ENCODE measurements at places on chromosomes 6 and 20. TPM values are rescaled to one million over a fixed set of nuclear protein-coding genes. Genes with fewer than 3 reads are reported as not detected.

Gene CST4
- total RNA-seq: not detected

Gene RAB32
- total RNA-seq: 3.5 TPM

Gene NELFCD
- 42.3 TPM for total RNA-seq

Gene BMP6
- 0.35 TPM for total RNA-seq

Gene NOTCH4
- total RNA-seq: 7.1 TPM

Gene IGF2R
- 32.5 TPM for total RNA-seq

Gene VIP
- 0.23 TPM for total RNA-seq

Gene CDKAL1
- 11.3 TPM for total RNA-seq

Gene NNAT
- total RNA-seq: 0.31 TPM

Gene C6orf132
- total RNA-seq: 13.9 TPM

Gene LINC00237
- total RNA-seq: not detected

Gene ESF1
- 2.8 TPM for total RNA-seq

Gene TP53TG5
- total RNA-seq: not detected

All from pancreas (tissue), 10 donors.